ENCODE measurements at places on chromosomes 2 and 18.

GRCh38 chr2:223526106-223526505 is 76.1 kb downstream of the SCG2 start:
- DNase-seq: no peak

DNA sequence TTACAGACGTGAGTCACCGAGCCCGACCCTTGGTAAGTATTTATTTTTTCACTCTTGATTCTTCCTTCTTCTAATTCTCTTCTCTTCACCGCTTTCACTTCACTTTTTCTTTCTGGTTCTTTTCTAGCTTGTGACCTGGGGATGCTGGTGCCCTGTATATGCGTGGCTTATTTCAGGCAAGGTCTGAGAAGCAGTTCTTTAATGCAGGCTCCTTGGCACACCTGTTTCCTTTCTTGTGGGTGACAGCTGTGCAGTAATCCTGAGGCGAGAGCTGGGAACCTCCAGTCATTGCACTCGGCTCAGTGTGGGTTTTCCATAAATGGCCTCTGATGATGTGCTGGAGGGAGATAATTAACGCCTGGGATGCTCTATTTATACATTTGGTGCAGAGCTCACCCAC is 193.8 kb downstream of the TSN start:
- DNase-seq: no peak

- no peak for DNase-seq
Measured at GRCh38 chr2:21261591-21261990, 137.8 kb downstream of the TDRD15 start.

DNA sequence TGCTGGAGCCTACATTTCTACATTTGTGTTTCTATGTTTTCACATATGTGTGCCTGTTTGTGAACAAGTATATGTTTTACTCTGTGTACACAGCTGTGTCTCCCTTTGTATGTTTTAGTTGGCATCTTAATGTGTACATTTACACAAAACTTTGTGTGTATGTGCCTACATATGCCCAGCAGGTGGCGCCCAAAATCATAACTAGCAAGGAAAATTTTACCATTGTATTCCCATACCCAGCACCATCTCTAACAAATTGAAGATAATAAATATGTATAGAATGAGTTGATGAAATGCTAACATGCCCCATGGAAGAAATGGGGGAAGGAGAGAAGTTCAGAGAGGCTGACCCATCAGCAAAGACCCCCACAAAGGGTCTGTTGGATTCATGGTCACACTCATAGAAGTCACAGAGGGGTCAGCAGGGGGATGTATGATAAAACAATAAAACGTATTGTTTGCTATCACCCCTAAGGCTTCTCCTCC is 48.1 kb downstream of the PKDCC start:
- DNase-seq: peak; percentile 25

- DNase-seq: no peak
Measured at GRCh38 chr2:16123856-16124780, 183.8 kb downstream of the MYCN start.

DNA sequence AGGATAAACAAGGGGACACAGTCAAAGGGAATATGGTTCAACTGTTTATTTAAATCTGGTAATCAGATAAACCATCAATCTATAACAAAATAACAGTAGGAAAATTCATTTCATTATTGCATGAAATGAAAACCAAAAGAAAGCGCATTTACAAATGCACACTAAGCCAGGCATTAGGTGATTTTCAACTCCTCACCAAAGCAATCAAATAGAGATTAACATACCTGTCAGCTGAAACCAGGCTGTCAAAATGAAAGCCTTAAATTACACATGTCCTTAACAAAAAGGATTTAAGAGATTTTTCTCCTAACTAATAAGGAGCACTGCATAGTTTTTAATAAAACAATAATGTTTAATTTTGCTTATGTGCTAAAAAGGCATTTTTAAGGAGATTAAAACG is 23.0 kb downstream of the STK39 start:
- DNase-seq: no peak

DNA sequence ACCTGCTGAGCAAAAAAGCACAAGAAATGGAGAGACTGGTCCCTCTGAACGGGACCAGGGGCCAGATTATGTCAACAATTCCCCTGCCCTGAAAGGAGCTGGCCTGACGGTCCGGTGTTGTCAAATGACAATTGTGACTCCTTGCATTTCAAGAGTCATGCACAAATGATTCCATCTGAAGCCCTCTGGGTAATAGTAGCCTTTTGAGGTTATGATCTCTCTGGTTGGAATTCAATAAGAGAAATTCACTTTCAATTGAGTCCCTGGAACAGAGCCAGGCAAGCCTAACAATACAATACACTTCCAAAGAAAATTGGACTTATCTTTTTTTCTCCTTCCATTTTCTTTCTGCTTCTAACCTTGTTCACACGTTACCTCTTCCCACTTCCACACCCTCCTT is 116.9 kb downstream of the C1D start:
- DNase-seq: no peak

Data from NCI-H446 treated with DMSO at 0.1 percent for 48 hours (cell line).